ENCODE measurements at places on chromosomes 11 and 22. TPM values are rescaled to one million over a fixed set of nuclear protein-coding genes. Genes with fewer than 3 reads are reported as not detected.

IRF7 gene
- total RNA-seq = 11.4 TPM

C11orf86 gene
- total RNA-seq = not detected

KRTAP5-6 gene
- total RNA-seq = not detected

KDELR3 gene
- total RNA-seq = 134 TPM

CHST1 gene
- total RNA-seq = 12.5 TPM
